ENCODE measurements at places on chromosomes 4 and X. TPM values are rescaled to one million over a fixed set of nuclear protein-coding genes. Genes with fewer than 3 reads are reported as not detected.

GRCh38 chr4:4694296-4694772 lies 152.5 kb upstream of the STX18 start:
- H3K36me3 ChIP-seq: peaks cover 9% of the 10 kb centered on the region
- H3K27ac ChIP-seq: no peak overlapping the region
- DNase-seq: peak; percentile 54
- H3K4me1 ChIP-seq: no peaks in the 10 kb centered on the region

DNA sequence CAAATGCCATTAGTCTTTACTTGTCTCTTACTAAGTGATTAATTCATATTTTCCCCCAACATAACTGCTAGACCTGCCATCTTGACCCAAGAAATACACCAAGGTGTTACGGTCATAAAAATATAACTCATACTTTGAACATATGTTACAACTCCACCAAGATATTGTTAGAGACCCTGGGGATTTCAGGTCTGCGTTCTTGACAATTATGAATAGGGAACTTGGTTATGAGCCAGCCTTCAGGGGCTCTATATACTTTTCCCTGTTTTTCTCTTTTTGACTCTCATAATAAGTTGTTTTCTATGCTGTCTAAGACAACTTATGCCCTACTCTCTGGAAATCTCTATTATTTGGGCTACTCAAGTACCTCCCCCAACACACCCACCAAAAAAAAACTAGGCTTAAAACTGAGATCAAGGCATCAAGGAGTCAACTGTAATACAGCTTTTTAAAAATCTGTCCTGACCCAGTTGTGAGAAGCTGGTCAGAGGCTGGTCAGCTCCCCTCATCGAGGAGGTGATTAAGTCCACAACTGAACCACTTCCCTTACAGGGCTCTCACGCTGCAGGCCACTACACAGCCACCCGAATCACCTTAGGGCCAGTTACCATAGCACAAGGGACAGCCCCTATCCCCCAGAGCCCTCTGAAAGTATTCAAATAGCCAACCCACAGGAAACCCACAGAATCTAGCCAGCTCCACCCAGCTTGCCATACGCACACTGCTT lies 10.5 kb upstream of the TLR3 start:
- no peaks in the 10 kb centered on the region for H3K27me3 ChIP-seq
- H3K4me1 ChIP-seq: no peaks in the 10 kb centered on the region
- no peaks in the 10 kb centered on the region for H3K36me3 ChIP-seq
- H3K4me3 ChIP-seq: no peak overlapping the region

Gene ZNF595
- 45.2 TPM for total RNA-seq

DNA sequence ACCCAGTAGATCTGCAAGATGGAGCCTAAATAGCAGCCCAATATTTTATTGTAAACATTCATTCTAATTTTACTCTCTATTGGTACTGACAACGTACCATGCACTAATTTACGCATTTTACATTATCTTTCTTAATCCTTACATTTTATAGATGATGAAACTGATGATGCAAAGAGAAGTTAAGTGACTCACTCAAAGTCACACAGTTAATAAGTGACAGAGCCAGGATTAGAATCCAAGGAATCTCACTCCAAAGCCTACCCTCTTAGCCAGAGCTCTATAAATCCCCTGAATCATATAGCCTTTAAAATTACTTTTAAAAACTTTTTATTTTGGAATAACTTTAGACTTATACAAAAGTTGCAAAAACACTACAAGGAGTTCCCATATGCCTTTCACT lies 37.6 kb downstream of the PHKA1 start:
- H3K27ac ChIP-seq: no peak overlapping the region
- H3K27me3 ChIP-seq: no peaks in the 10 kb centered on the region
- H3K36me3 ChIP-seq: no peaks in the 10 kb centered on the region
- no peaks in the 10 kb centered on the region for H3K4me1 ChIP-seq
- DNase-seq: no peak

Gene SPANXB1
- not detected for total RNA-seq

- no peak overlapping the region for H3K27ac ChIP-seq
- no peak for DNase-seq
Measured at GRCh38 chr4:14110407-14110806, 482.9 kb upstream of the BOD1L1 start.

Gene GPRIN3
- total RNA-seq: 19.8 TPM

DNA sequence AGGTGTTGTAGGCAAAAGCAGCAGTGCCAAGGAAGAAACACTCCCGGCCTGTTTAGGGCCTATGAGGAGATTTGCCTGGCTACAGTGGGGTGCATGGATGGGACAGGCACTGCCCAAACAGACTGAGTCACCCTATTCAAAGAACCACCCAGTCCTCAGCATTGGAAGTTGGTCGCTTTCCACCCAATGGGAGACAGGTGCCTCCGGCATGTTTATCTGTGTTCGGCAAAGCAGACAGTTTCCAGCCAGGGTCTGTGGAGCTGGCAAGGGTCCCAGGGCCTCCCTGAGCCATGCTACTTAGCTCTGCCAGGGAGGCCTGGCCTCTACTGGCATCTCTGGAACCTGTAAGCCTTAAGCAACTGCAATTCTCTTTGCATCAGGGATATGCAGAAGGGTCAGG lies 165.1 kb upstream of the ATP6AP2 start:
- H3K36me3 ChIP-seq: no peaks in the 10 kb centered on the region
- H3K27me3 ChIP-seq: no peaks in the 10 kb centered on the region
- no peak overlapping the region for H3K4me3 ChIP-seq
- no peak for DNase-seq

DNA sequence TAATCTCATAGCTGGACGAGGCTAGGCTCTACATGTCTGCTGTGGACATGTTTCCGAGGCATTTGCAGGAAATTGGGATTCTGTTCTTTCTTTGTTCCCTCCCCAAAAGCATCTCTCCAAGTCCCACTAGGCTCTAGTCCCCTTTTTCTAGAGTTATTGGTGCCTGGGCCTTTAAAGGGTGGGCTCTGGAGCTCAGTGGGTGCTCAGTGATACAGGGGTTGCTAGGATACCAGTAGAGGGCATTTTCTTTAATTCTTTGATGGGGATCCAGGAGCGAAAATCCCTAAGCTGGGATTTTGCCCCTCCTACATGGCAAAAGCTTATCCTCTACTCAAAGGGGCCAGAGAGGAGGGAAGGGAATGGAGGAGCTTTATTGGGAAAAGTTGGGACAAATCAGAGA lies 34.2 kb downstream of the ARHGEF9 start:
- no peaks in the 10 kb centered on the region for H3K27me3 ChIP-seq
- H3K4me3 ChIP-seq: no peak overlapping the region
- H3K27ac ChIP-seq: no peak overlapping the region
- no peaks in the 10 kb centered on the region for H3K36me3 ChIP-seq

- no peaks in the 10 kb centered on the region for H3K27me3 ChIP-seq
- peaks cover 54% of the 10 kb centered on the region for H3K4me1 ChIP-seq
- peaks cover 96% of the 10 kb centered on the region for H3K36me3 ChIP-seq
Measured at GRCh38 chr4:128862608-128863311, 53.3 kb downstream of the JADE1 start.

- no peaks in the 10 kb centered on the region for H3K36me3 ChIP-seq
- H3K4me1 ChIP-seq: no peaks in the 10 kb centered on the region
- no peaks in the 10 kb centered on the region for H3K27me3 ChIP-seq
- no peak overlapping the region for H3K4me3 ChIP-seq
- no peak overlapping the region for H3K27ac ChIP-seq
- no peak for DNase-seq
Measured at GRCh38 chrX:105752338-105752956, 69.9 kb upstream of the NRK start.

- no peaks in the 10 kb centered on the region for H3K4me1 ChIP-seq
- no peaks in the 10 kb centered on the region for H3K27me3 ChIP-seq
Measured at GRCh38 chrX:19593690-19594089, 78.4 kb upstream of the MAP3K15 start.

- no peaks in the 10 kb centered on the region for H3K27me3 ChIP-seq
- no peak overlapping the region for H3K4me3 ChIP-seq
- no peaks in the 10 kb centered on the region for H3K36me3 ChIP-seq
- no peak for DNase-seq
Measured at GRCh38 chr4:76801621-76802235, 96.2 kb downstream of the SOWAHB start.

- no peak overlapping the region for H3K27ac ChIP-seq
- DNase-seq: no peak
- H3K27me3 ChIP-seq: no peaks in the 10 kb centered on the region
- no peak overlapping the region for H3K4me3 ChIP-seq
- no peaks in the 10 kb centered on the region for H3K36me3 ChIP-seq
- no peaks in the 10 kb centered on the region for H3K4me1 ChIP-seq
Measured at GRCh38 chrX:138669693-138670092, 41.8 kb downstream of the FGF13 start.

DNA sequence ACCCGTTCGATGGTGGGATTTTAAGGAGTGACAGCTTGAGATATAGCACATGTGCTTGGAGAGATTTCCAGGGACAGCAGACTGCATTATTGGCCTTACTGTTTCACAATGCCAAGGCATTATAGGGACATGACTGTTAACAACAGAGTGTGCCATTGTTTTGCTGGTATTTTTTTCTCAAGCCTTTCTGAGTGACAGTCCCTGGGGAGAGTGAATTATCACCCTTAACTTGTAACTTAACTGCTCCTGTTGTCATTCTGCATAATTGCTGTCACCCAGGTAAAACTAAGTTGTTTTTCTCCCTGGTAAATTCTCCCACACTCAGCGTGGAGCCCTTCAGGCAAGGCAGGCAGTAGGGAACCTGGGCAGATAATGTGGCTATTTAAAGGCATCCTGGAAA lies 989.2 kb upstream of the LCORL start:
- H3K4me3 ChIP-seq: no peak overlapping the region
- no peak for DNase-seq
- H3K4me1 ChIP-seq: no peaks in the 10 kb centered on the region
- H3K27ac ChIP-seq: no peak overlapping the region

Gene NOX1
- total RNA-seq: not detected

DNA sequence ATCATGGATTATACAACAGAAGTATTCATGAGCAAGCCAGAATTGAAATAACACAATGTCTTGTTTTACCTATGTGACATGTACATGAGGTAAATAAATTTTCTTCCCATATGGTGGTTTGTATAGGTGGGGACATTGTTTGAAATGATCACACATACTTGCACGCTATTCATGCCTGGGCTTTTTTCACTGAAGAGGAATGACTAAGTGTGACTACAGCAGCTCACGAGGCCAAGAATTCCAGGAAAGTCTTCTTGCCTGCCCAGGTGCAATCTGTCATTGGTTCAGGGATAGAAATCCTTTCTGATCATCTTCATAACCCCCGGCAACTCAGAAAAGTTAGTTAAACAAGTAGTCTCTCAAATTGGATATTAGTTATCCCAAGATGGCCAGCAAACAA lies 36.3 kb upstream of the AREG start:
- no peak overlapping the region for H3K27ac ChIP-seq
- H3K27me3 ChIP-seq: no peaks in the 10 kb centered on the region
- H3K4me3 ChIP-seq: no peak overlapping the region
- DNase-seq: no peak

- H3K4me3 ChIP-seq: no peak overlapping the region
- no peak overlapping the region for H3K27ac ChIP-seq
- H3K36me3 ChIP-seq: no peaks in the 10 kb centered on the region
- DNase-seq: no peak
- no peaks in the 10 kb centered on the region for H3K4me1 ChIP-seq
Measured at GRCh38 chrX:153371256-153371655, 29.9 kb downstream of the PNMA6E start.

DNA sequence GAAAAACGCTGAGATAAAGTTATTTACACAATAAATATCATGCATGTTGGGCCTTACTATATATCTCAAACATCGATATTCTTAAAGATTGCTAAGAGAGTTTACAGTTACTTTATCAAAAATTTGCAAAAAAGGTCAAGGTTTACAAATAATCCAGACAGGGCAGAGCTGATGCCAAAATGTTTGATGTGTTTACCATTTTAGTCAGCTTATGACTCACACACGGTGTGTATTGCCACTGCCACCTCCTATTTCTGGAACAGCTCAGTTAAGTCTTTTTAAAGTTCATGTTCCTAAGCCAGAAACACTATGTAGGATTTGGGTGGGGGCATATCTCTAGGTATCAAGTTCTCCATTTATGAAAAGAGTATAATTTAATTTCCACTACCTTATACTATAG lies 580.6 kb downstream of the INPP4B start:
- H3K4me1 ChIP-seq: peaks cover 15% of the 10 kb centered on the region
- peak overlapping the region; percentile 19 for H3K27ac ChIP-seq
- H3K27me3 ChIP-seq: no peaks in the 10 kb centered on the region
- no peaks in the 10 kb centered on the region for H3K36me3 ChIP-seq

DNA sequence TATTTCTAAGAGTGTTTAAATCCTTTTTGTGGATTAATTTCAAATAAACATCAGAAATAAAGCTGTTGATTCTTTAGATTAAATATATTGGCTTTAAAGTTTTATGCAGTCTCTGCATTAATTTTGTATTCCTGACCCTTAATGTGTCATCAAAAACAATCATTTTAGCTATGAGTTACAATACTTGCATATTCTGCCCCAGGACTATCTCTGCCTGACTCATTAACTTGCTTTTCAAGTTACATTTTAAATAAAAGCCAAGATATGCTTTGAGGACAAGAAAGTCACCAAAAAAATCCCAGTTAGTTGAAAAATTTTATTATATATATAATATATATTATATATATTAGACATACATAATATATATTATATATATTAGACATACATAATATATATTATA lies 208.7 kb downstream of the ADGRL3 start:
- no peaks in the 10 kb centered on the region for H3K27me3 ChIP-seq
- no peaks in the 10 kb centered on the region for H3K4me1 ChIP-seq
- no peaks in the 10 kb centered on the region for H3K36me3 ChIP-seq
- no peak overlapping the region for H3K27ac ChIP-seq

GRCh38 chr4:15652191-15652590 lies 3.0 kb downstream of the FBXL5 start:
- H3K4me1 ChIP-seq: peaks cover 69% of the 10 kb centered on the region
- H3K4me3 ChIP-seq: no peak overlapping the region
- DNase-seq: no peak
- H3K27me3 ChIP-seq: no peaks in the 10 kb centered on the region
- H3K36me3 ChIP-seq: no peaks in the 10 kb centered on the region
- H3K27ac ChIP-seq: peak overlapping the region; percentile 99

Gene SLC25A14
- 19.3 TPM for total RNA-seq

Gene ZC4H2
- total RNA-seq: 6.1 TPM

Gene ADH1A
- not detected for total RNA-seq

DNA sequence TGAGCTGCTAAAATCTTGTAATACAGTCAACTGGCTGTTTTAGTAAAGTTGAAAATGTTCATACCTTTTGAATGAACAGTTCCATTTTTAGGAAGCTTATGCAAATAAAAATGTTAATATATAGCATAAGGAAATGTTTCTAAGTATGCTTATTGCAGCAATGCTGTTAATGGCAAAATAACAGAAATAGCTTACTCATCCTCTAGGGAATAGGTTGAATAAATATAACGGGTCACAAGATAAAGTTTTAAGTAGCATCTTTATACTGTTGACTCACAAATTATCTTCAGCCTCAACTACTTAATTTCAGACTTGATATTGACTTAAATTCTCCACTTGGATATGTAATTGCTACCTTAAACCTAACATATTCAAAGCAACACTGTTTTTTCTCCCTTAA lies 27.7 kb downstream of the HERC3 start:
- H3K4me3 ChIP-seq: no peak overlapping the region
- H3K27me3 ChIP-seq: no peaks in the 10 kb centered on the region
- no peaks in the 10 kb centered on the region for H3K36me3 ChIP-seq
- no peak overlapping the region for H3K27ac ChIP-seq
- peaks cover 5% of the 10 kb centered on the region for H3K4me1 ChIP-seq
